ENCODE measurements at places on chromosomes 5 and 9. TPM values are rescaled to one million over a fixed set of nuclear protein-coding genes. Genes with fewer than 3 reads are reported as not detected.

Gene MLANA
- 0.41 TPM for total RNA-seq

Gene GRXCR2
- total RNA-seq, result 0.29 TPM

Gene NOTCH1
- 89.4 TPM for total RNA-seq

Gene QRFP
- total RNA-seq, result not detected

Gene PCDHA6
- 0.88 TPM for total RNA-seq

Gene CDKN2B
- 0.29 TPM for total RNA-seq

Gene LRRC19
- total RNA-seq, result 12.1 TPM

Gene NRG2
- total RNA-seq, result 1.3 TPM

Gene GADD45G
- 8.6 TPM for total RNA-seq

Gene ZNF618
- 31.5 TPM for total RNA-seq

Gene PCDHAC2
- total RNA-seq, result 5.8 TPM
